Brain pericyte (primary cell): ENCODE measurements at places on chromosomes 5 and 9.

GRCh38 chr9:109143881-109144562 lies 23.0 kb downstream of the FRRS1L start:
- no peak for DNase-seq

- no peak for DNase-seq
These were observed 277.2 kb upstream of the SLC24A2 start for GRCh38 chr9:20065796-20066700.

GRCh38 chr5:89662499-89662898 lies 747.1 kb downstream of the CETN3 start:
- DNase-seq = no peak

GRCh38 chr5:168353216-168353957 lies 61.9 kb downstream of the WWC1 start:
- DNase-seq = no peak

DNA sequence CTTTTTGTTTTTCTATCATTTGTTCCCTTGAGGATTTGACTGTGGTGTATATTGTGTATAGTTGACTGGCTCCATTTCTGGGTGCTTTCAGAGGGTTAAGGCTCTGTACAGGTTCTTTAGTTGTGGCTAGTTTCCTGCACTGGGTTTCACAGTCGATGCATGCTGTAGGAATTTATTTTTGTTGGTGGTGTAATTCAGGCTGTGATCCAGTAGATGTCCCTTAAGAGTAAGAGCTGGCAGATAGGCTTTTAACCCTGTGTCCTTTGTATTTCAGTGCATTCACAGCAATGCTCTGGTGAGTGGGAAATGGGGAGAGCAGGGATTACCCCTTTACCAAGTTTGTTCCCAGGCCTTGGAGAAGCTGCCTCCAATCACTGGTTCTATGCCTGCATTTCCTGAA lies 112.9 kb downstream of the SPATA31D1 start:
- no peak for DNase-seq

GRCh38 chr9:114263853-114264510 lies 58.9 kb upstream of the ORM1 start:
- no peak for DNase-seq

- no peak for DNase-seq
These were observed 12.4 kb upstream of the MEIKIN start for GRCh38 chr5:131957721-131958441.

- no peak for DNase-seq
These were observed 35.7 kb downstream of the INVS start for GRCh38 chr9:100134731-100135130.

- no peak for DNase-seq
These were observed 24.4 kb upstream of the SMIM15 start for GRCh38 chr5:61186634-61187033.

DNA sequence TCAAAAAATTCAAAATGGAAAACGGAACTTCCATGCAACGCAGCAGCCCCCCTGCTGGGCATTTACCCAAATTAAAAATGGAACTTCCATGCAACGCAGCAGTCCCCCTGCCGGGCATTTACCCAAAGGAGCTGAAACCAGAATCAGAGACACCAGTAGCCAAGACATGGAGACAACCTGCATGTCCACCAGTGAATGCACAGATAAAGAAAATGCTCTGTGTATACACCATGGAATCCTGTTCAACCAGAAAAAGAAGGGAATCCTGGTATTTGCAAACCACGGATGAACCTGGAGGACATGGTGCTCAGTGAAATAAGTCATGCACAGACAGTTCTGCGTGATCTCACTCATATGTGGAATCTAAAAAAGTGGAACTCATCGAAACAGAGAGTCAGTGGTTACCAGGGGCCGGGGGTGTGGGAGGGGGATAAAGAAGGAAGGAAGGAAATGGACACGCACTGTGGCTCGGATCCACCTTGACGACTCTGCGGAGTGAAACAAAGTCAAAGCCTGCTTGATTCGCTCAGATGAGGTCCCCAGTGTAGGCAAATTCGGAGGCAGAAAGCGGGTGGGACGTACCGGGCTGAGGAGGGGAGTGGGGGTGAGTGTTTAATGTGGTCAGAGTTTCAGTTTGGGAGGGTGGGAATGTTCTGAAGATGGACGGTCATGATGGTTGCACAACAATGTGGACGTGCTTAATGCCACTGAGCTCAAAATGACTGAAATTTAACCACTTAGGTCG lies 40.2 kb upstream of the EXOC3 start:
- no peak for DNase-seq

DNA sequence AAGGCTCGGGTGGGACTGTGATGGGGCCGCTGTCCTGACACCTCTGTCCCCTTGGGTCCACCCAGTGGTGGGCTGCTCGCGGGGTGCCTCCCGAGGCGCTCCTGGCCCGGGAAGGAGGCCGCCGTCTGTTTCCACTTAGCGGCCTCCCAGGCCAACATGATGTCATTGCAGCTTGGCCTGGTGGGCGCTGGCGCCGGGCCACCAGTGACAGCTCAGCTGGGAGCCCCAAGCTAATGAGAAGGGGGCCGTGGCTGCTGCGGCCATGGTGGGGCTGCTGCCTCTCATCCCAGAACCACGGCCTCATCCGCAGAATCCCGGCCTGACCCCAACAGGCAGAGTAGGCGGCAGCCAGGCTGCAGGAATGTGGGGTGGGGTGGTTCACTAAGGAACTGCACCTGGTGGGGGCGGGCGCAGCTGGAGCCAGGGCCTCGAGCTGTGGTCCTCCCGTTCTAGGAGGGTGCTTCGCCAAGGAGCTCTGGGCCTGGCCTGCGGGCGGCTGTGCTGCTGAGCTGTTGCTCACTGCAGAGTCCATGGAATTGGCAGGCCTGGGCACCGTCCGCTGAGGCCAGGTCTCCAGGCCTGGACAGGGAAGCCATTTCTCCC lies 123.5 kb upstream of the COL5A1 start:
- DNase-seq = no peak

GRCh38 chr5:10151656-10152055 lies 98.0 kb downstream of the ATPSCKMT start:
- DNase-seq = no peak

- no peak for DNase-seq
These were observed 38.2 kb downstream of the MRPL36 start for GRCh38 chr5:1761453-1761755.

- DNase-seq = no peak
These were observed 3.1 kb downstream of the SMARCA2 start for GRCh38 chr9:2018162-2018643.

DNA sequence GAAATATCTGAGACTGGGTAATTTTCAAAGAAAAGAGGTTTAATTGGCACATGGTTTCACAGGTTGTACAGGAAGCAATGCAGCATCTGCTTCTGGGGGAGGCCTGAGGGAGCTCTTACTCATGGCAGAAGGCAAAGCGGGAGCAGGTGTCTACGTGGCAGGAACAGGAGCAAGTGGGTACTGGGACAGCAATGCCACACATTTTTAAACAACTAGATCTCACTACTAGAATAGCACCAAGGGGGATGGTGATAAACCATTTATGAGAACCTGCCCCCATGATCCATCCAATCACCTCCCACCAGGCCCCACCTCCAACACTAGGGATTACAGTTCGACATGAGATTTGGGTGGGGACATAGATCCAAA lies 47.6 kb upstream of the HOMER1 start:
- DNase-seq = no peak

DNA sequence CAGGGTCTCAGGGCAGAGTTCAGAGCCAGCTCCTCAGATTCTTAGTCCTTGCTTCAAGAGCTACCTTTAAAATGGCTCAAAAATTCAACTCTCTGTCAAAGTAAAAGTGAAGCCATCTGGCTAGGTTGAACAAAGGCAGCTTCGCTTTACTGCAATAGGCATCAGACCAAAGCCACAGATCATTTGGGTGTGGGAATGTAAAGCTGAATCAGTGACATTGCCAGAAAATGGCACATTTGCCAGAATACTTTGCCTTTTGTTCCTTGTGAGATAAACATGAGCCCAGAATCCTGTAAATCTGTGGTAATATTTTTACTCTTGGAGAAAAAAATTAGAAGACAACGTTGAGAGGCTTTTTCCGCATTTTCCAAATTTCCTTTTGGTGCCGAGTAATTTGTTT lies 210.5 kb downstream of the PALM2AKAP2 start:
- no peak for DNase-seq

DNA sequence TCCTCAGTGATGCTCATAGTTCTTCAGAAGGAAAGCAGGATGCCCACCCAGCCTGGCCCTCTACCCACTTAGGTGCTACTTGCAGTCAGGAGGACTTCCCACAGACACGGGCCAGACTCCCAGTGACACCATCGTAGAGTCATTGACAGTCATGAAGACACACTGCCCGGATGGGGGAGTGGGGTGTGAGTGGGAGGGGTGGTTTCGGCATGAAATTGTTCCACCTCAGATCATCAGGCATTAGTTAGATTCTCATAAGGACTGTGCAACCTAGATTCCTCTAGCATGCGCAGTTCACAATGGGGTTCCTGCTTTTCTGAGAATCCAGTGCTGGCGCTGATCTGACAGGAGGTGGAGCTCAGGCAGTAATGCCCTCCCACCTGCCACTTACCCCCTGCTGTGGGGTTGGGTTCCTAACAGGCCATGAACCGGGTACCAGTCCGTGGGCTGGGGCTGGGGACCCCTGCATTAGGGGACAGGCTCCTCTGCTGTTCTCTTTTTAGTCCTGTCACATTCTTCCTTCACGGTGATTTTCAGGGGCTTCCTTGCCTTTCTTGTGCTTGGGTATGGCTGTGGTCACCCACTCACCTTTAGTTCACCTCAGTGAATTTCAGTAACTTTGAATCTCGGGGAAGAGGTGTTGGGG lies 88.2 kb upstream of the ANKRD55 start:
- no peak for DNase-seq

DNA sequence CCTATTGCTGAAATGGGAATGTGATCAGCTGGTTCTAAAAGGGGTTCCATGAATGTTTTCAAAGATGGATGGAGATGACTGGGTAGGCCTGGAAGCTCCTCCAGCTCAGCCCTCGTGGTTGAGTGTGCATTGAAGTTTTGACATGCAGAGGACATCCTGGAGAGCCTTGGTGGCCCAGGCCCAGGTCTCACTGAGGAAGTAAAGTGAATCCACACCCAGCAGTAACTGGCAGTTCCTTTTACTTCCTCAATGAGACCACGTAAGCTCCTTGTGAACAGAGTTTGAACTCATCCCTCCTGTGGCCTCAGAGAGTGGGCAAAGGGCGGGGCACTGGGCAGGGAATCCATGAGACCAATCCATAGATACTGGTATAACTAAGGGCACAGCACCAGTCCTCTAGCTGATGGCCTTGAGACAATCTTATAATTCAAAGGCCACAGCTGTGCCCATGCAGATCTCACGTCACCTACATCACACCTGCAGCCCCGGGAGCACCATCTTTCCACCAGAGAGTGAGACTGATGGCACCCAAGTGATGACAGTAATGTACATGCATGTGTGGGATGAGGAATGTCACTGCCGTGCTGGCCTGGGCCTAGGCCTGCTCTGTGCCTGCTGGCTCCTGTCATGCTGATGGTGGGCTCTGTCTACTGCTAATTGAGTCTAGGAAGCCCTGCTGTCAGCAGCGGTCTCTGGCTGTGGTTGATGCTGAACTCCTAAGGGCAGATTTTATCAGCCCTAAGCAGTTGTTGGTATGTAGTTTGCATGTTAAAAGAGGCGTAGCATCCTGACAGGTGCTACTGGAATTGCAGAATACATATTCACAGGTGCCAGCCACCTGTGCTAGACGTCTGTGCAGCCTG lies 257.8 kb downstream of the FSTL4 start:
- no peak for DNase-seq

DNA sequence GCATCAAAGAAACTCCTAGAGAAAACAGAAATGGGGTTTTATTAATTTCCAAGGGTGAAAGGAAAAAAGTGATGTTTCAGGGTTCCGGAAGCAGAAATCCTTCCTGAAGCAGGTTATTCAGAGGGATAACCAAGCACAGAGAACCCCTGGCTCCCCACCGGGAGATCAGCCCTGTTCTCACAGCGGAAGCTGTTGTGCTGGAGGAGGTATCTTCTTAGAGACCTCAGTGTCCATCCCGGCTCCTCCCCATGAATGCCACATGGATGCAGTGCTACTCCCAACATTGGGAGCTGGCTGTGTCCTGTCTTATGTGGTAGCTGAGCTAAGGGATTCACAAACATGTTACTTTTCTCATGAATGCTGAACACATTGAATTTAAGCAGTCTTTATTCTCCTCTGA lies 80.9 kb upstream of the IRX2 start:
- DNase-seq = no peak

GRCh38 chr5:92081958-92082712 lies 699.0 kb upstream of the ARRDC3 start:
- no peak for DNase-seq

DNA sequence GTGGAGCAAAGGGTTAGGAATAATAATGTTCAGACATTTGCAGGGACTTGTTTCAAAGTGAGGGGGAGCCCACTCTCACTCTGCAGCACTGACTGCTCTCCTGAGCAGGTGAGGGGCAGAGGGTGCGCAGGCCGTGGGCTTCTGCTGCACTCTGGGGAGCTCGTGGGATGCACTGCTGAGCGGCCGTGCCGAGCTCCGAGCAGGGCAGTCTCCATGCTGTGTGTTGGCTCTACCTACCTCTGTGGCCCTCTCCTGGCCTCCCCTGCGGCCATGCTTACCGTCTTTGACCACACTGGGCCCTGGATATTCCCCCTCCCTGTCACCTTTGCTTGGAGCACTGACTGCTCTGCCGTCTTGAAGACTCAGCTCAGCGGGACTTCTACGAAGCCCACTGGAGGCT lies 33.7 kb downstream of the CRB2 start:
- no peak for DNase-seq

DNA sequence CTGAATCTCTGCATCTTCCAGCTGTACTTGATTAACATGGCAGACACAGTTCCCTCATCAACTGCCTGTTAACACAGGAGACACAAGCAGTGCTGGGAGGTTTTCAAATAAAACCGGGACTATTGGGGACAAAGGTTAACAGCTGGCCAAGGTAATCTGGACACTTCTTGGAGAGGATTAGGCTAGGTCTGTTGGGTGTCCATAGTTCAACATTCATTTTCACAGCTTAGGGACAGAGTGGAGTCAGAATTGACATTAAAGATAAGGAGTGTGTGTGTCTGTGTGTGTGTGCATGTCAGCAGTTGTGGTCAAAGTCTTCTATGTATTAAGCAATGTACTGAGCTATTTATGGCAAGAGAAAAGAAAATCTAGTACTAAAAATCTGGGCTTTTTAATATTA lies 216.2 kb downstream of the MED10 start:
- DNase-seq = no peak

GRCh38 chr5:109329333-109330237 lies 80.2 kb downstream of the PJA2 start:
- DNase-seq = no peak

GRCh38 chr5:17666726-17667235 lies 32.5 kb downstream of the TAF11L14 start:
- DNase-seq = no peak

DNA sequence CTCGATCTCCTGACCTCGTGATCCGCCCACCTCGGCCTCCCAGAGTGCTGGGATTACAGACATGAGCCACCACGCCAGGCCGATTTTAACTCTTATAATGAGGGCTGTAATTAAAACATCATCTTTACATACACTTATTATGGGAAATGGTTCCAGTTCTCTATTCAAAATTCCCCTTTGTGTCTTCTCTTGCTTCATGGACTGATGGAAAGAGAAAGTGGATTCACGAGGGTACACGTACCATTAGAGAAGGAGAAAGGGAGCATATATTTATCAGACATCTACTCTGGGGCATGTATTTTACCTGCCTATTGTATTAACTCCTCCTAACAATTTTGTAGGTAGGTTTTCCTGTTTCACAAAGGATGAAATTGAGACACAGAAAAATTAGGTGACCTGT lies 31.1 kb downstream of the PTGS1 start:
- no peak for DNase-seq

- DNase-seq = no peak
These were observed 150.1 kb downstream of the KDM4C start for GRCh38 chr9:6907772-6908381.

GRCh38 chr5:14331386-14331781 lies 188.2 kb downstream of the TRIO start:
- DNase-seq = no peak
